ENCODE measurements at places on chromosomes 2 and 18.

- no peak for DNase-seq
Observed at GRCh38 chr18:9188359-9189231, 52.0 kb downstream of the ANKRD12 start.

DNA sequence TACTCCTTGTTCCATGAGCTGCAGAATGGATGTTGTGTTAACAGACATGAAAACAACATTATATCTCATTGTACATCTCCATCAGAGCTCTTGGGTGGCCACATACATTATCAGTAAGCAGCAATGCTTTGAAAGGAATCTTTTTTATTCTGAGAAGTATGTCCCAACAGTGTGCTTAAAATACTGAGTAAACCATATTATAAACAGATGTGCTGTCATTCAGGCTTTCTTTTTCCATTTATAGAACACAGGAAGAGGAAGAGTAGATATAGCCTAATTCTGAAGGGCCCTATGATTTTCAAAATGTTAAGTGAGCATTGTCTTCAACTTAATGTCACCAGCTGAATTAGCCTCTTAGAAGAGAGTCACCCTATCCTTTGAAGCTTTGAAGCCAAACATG lies 44.3 kb upstream of the CABYR start:
- peak; percentile 14 for DNase-seq

GRCh38 chr2:47843407-47843806 lies 60.5 kb downstream of the MSH6 start:
- DNase-seq: no peak

DNA sequence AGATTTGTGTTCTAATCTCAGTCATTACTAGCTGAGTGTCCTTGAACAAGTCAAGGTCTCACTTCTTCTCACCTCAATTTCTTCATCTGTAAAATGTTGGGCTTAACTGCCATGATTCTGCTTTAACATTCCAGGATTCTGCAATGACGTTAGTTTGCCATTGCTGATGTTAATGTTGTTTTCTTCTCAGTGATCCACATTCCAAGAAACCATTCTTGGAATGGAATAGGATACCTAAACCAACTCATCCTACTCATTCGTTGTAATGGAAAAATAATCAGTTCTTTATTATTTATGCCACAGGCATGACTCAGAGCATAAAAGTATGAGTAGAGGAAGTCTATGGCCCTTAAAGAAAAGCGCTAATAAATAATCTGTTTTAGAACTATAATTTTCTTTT lies 140.2 kb upstream of the ETAA1 start:
- DNase-seq: peak; percentile 72

Measured in fibroblast of upper back skin (primary cell).